Hematopoietic multipotent progenitor cell treated with erythropoietin and hydrocortisone succinate and interleukin-3 and kit ligand, for 4 days (in vitro differentiated cells): ENCODE measurements at places on chromosomes 3 and 15.

GRCh38 chr3:45799586-45799985 lies 3.2 kb upstream of the SLC6A20 start:
- DNase-seq, result no peak

- DNase-seq, result no peak
Observed at GRCh38 chr3:128424508-128425069, 42.1 kb downstream of the DNAJB8 start.

DNA sequence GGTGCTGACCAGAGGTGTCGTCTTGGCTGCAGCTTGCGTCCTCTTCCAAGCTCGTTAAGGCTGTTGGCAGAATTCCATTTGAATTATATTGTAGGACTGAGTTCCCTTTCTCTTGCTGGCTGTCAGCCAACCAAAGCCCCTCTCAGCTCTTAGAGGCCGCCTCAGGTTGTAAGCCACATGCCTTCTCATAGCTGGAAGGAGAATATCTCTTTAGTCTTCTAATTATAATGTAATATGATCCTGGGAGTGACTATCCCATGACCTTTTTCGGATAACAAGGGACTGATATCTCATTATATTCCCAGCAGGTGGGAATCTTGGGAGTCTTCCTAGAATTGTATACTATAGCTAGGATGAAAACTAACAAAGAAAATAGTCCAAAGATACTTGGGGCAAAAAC lies 4.8 kb downstream of the SCG5 start:
- no peak for DNase-seq

GRCh38 chr3:121660356-121661171 lies at the start of gene HCLS1:
Gene HCLS1, minus strand, starts transcription at chr3:121660903. Its CDS starts 2,556 bp downstream, at chr3:121658347.
- peak; percentile 92 for DNase-seq

GRCh38 chr3:197478746-197479668 lies 76.8 kb downstream of the BDH1 start:
- no peak for DNase-seq

DNA sequence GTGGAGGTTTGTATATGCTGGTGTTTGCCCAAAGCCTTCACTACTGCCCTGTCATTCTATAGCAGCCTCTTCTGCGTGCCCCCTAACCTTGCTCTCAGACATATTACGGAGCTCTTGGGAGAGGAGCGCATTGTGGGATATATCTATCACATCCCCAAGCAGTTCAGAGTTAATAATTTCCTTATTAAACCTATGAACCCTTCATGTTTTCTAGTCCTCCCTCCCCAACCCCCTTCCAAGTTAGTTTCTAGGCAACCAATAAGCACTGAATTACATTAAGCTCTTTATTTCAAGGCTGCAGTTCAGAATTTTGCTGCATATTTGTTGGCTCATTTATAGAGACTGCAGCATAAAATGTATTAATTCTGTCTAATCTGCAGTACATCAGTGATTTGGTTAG lies 57.3 kb upstream of the GRM7 start:
- no peak for DNase-seq

DNA sequence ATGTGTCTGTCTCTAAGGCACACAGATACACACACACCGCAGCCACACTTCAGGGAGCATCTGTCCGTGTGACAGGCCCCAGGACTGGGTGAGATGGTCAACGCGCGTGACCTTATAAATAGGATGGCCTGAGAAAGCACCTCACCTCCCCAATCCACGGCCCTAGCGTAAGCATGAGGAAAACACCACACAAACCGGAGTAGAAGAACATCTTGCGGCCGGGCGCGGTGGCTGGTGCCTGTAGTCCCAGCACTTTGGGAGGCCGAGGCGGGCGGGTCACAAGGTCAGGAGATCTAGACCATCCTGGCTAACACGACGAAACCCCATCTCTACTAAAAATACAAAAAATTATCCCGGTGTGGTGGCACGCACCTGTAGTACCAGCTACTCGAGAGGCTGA lies 1.6 kb downstream of the NIPA1 start:
- no peak for DNase-seq

- no peak for DNase-seq
Observed at GRCh38 chr15:28915041-28915810, 29.5 kb downstream of the APBA2 start.

GRCh38 chr3:132167870-132168269 lies 133.1 kb upstream of the CPNE4 start:
- DNase-seq, result no peak

- no peak for DNase-seq
Observed at GRCh38 chr3:72299321-72299802, 514.4 kb upstream of the PROK2 start.

GRCh38 chr15:52787123-52787503 lies 3.0 kb downstream of the ONECUT1 start:
- DNase-seq, result no peak

DNA sequence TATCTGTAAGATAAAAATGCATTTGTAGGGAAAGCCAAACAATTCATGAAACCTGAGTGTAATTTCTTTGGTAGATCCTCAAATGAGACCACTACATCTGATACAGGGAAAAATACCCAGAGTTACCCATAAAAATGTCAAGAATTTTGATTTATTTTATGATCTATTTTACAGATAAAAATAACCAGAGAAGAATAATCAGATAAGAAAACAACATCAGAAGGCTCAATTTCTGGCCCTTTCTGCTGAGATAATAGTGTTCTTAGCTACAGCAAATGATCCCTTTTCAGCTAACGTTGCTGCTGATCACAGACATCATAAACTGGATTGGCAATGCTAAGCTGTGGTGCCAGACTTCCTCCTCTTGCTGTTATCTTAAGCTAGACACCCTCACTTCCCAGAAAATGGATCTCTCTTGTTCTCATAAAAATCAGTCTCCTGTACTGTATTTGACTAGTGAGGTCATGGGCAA lies 21.3 kb upstream of the TMEM108 start:
- DNase-seq, result peak; percentile 51

DNA sequence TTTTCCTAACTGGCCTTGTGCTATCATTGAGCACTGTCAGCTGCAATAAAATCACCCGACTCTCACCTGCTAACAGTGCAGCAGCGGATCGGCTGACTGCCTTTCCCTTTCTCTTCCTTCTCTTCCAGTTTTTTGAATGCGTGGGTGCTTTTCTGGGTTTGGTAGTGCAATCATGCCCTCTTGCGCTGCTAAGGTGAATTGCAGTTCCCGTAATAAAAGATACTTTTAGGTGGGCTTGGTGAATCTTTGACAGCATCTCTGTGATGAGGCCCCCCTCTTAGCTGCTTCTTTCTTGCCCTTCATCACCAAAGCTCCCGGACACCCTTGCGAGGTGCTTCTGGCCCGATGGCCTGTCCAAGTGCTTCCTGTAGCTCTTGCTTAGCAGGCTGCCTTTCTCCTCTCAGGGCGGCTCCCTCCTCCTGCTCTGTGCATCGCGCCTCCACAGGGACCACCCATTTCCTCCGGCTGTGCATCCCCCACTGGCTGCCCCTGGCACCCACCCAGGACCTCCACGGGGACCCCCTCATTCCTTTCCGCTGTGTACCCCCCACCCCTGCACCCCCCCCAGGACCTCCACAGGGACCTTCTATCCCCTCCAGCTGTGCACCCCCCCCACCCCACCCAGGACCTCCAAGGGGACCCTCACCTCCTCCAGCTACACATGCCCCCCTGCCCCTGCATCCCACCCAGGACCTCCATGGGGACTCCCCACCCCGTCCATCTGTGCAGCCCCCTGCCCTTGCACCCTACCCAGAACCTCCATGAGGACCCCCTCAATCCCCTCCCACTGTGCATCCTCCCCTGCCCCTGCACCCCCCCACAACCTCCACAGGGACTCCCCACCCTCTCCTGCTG lies 50.8 kb upstream of the RPL32 start:
- peak; percentile 84 for DNase-seq

- peak; percentile 57 for DNase-seq
Observed at GRCh38 chr3:57980416-57980815, 27.8 kb upstream of the FLNB start.

DNA sequence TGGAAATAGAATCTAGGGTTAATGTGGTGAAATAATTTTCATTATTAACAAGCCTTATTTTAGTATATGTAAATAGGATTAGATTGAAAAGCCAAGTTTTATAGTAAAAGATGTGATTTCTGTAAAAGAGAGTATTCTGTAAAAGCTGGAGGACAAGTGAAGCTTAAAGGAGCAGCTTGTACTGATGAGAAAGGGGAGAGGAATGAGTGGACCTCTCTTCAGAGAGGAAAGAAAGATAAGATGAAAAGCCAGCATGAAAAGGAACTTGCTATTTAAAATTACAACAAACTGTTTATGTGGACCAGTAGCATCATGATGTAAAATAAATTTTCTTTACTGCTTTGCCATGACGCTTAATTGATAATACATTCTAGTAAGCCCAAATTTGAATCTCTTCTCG lies 18.5 kb downstream of the ALCAM start:
- no peak for DNase-seq

DNA sequence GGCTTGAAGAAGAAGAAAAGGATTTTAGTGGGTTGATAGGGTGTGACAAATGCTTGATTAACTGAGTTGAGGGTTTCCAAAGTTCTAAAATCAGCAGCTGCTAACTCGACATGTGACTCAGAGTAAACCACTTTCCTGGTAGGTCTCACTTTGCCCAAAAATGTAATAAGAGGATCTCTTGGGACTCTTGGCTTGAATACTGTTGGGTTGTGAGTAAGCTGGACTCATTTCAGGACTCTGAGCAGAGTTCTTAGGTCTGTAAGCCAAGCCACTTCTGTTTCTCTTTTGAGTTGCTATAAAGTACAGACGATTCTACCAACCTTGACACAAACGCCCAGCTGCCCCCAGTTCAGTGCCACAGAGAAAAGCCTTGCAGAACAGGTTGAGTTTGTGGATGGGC lies 241.1 kb downstream of the ZNF621 start:
- no peak for DNase-seq

- no peak for DNase-seq
Observed at GRCh38 chr3:186583831-186584230, 13.3 kb downstream of the DNAJB11 start.

- DNase-seq, result no peak
Observed at GRCh38 chr3:134085034-134085775, 55.5 kb upstream of the SLCO2A1 start.

DNA sequence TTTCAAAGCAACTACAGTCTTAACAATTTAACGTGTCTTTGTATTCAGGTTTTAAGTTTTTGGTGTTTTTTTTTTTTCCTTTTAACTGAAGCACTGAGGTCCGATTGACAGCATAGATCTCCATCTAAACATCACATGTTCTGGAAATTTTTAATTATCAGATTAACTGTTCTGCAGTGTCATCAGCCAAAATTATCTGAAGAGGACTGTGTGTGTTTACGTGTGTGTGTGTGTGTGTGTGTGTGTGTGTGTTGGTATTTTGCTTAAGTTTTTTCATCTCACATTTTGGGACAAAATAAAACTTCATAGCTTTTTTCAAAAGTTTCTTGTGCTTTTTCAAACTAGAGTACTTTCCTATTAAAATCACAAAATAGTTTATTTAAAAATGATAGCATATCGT lies 1.8 kb downstream of the PIK3CA start:
- DNase-seq, result peak; percentile 35

- DNase-seq, result no peak
Observed at GRCh38 chr3:45742461-45743089, 53.4 kb downstream of the SACM1L start.

GRCh38 chr3:5972586-5972985 lies 785.1 kb downstream of the EDEM1 start:
- no peak for DNase-seq

DNA sequence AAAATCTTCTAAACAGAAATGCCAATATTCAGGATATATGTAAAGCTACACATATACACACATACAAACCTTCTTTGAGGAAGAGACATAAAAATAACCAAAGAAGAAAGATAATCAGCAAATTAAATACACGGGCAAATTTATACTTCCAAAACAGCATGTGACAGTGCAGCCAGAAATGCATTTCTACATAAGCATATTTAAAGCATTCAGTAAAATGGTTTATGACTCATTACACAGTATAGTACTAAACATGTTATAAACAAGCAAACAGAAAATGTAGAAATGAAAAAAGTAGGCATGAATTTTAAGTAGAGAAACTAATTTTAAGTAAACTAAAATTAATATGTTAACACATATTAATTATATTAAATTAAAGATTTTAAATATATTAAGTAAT lies 1717.2 kb downstream of the OTOL1 start:
- no peak for DNase-seq

DNA sequence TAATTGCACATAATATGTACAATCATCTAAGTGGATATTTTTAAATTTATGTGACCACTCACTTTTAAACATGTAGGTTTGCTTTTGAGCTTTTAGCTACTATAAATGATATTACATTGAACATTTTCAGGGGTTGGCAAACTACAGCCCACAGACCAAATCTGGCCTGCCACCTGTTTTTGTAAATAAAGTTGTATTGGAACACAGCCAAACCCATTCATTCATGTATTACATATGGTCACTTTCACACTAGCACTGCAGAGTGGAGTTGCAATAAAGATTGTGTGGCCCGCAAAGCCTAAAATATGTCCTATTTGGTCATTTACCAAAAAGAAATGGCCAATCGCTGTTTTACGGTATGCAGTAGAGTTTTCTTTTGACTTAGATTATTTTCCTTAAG lies 21.2 kb downstream of the CMTM7 start:
- peak; percentile 60 for DNase-seq

- peak; percentile 78 for DNase-seq
Observed at GRCh38 chr3:192188218-192188835, 539.0 kb downstream of the FGF12 start.

- DNase-seq, result no peak
Observed at GRCh38 chr3:109362823-109363222, 25.5 kb upstream of the DPPA4 start.
